ENCODE measurements at places on chromosomes 12 and 14. TPM values are rescaled to one million over a fixed set of nuclear protein-coding genes. Genes with fewer than 3 reads are reported as not detected.

TMEM229B gene
- 0.21 TPM for total RNA-seq

DCAF4 gene
- total RNA-seq, result 27.2 TPM

DHH gene
- total RNA-seq, result not detected

OR4K17 gene
- not detected for total RNA-seq

CD4 gene
- total RNA-seq, result not detected

BBOF1 gene
- total RNA-seq, result 3.4 TPM

LBHD2 gene
- not detected for total RNA-seq

VRTN gene
- 0.03 TPM for total RNA-seq

RNASE3 gene
- total RNA-seq, result not detected

C12orf54 gene
- not detected for total RNA-seq

ZNF268 gene
- 8.5 TPM for total RNA-seq

PROX2 gene
- not detected for total RNA-seq

PLEKHG7 gene
- not detected for total RNA-seq

SDR9C7 gene
- total RNA-seq, result not detected

TBX5 gene
- not detected for total RNA-seq

TAS2R8 gene
- not detected for total RNA-seq

RAB15 gene
- total RNA-seq, result 18.6 TPM

GAS2L3 gene
- 7.1 TPM for total RNA-seq

USP44 gene
- total RNA-seq, result 0.20 TPM

PAPOLA gene
- 85.6 TPM for total RNA-seq

SDS gene
- total RNA-seq, result 2.1 TPM

AHSA1 gene
- 220 TPM for total RNA-seq

WSCD2 gene
- not detected for total RNA-seq

GPR65 gene
- total RNA-seq, result not detected

CFAP251 gene
- 0.95 TPM for total RNA-seq

GYS2 gene
- not detected for total RNA-seq

KRT79 gene
- not detected for total RNA-seq

LIN52 gene
- total RNA-seq, result 4.9 TPM

MYF5 gene
- not detected for total RNA-seq
